ENCODE measurements at places on chromosomes 5 and 9.

DNA sequence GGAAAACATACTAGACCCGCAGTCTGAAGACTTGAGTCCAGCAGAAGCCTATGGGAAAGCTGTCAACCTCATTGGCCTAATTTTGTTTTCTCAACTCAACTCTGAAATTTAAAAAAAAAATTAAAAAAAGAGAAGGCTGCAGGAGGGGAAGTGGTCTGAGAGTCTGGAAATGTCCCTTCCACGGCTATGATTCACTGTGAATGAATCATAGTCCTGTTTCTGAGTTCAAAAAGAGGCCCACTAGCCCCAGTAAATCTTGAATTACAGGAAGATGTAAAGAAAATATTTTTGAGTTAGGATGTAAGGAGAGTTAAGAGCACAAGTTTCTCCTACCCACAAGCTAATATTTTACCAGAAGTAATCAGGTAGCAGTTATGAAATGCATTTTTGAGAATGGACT is 565.5 kb upstream of the DMAC1 start:
- DNase-seq = no peak

DNA sequence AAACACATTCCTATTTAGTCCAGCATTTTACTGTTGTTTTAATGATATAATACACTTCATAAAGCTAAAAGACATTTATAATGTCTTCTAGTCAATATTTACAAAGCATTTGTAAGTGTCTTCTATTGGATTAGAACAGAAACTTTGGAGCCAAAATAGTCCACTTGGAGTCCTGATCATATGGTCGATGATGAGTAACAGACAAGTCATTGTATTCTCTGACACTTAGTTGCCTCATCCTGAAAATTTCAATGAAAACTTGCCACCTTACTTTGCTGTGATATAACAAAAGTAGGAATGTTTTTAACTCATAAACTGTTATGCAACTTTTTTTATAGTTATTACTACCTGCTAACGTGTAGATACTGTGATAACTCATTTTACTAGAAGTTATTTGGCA is 132.5 kb downstream of the GABRB2 start:
- DNase-seq = no peak

- DNase-seq = peak; percentile 54
Measured at GRCh38 chr9:105887679-105888078, 193.3 kb downstream of the TMEM38B start.

GRCh38 chr9:108963459-108964143 is 29.4 kb downstream of the ABITRAM start:
- no peak for DNase-seq

DNA sequence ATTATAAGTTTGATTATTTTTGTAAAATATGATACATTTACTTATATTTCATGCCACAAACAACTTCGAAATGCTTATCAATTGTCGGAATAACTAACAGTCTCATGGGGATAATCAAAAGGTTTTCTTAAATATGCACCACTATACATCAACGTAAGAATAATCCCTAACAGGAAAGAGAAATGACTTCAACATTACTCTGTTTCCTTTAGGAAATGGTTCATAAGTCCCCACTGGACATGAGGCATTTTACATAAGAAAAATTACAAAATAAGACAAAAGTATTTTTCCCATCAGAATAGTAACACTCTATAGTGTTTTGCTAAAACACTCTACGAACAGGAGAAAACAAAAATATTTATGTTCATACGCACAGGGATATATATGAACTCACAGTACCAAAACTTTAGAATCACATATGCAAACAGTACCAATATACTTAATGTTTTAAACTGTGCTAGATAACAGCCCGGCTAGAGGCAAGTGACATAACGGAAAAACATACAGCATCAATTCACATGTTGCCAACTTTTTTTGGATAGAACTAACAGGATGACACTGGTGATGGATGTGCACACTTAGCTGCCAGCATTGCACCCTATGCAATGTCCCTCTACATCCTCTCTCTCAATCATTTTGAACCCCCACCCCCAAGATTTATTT is 120.5 kb downstream of the NFIB start:
- no peak for DNase-seq

GRCh38 chr9:137778914-137779313 is 98.7 kb upstream of the CACNA1B start:
- DNase-seq = no peak

DNA sequence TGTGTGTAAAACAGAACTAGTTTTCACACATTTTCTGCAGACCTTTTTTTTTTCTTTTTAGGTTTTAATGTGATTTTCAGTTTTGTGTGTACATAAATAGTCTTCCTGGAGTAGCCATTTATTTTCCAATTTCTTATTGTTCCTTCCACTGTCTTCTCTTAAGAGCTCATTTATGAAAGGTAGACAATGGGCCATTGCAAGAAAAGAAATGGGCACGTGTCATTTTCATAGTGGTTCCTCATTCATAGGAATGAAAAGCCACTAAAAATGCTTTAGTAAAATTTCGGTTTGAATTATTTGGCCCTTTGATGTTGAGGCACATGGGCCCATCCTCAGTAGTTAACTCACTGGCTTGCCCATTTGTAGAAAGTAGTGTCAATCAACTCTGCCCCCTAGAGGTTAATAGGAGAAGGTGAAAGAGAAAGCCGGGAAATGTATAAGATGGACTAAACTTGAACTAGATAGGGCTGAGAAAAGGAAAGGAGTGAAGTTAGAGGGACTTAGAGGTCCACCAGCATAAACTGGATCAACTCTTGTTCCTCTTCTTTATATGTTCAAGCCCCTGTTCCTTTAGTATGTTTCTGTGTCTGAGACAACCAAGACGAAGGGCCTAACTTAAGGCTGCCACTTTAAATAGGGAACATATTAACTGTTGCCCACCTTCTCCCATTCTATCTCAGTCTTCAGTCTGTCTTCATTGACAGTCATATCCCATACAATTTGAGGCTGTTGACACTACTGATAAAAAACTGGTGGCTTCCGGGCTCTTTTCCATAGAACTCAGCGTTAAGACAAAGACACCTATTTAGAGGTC is 72.6 kb downstream of the SMARCA2 start:
- peak; percentile 20 for DNase-seq

- no peak for DNase-seq
Measured at GRCh38 chr9:118418887-118419565, 714.8 kb downstream of the TLR4 start.

DNA sequence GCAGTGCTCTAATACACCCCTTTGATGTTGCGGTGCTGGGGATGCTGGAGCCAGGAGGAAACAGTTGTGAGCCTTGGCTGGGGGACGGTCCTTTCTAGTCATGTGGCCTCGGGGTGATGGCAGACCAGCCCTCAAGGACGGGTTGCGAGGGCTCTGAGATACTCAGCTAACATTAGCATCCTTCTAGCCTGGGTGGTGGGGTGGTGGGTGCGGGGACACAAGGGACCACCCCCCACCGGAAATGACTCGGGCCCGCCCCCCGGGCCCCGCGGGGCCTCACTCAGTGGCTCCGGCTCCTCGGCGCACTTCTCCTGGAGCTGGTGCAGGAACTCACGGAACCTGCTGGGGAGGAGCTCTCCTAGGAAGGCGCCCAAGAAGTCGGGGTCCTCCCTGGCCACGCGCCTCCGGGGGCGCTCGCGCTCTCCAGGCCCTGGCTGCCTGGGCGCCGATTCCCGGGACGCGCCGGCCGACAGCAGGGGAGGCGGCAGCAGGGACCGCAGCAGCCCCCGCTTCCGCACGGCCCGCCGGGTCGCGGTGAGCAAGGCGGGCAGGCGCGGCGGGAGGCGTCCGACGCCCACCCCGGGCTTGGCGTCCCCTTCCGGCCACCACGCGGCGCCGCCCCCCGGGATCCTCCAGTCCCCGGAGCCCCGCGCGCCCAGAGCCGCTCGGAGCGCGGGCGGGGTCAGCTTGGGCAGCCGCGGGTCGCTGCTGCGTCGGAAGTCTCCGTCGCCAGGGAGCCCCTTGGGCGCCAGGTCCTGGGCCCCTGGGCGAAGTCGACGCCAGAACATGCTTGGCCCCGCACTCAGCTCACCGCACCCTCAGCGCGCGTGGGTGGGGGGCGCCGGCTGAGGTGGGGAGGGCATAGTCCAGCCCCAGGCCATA is 873 bp downstream of the C9orf50 start:
- DNase-seq = no peak

GRCh38 chr9:78280982-78281668 is 15.8 kb upstream of the PSAT1 start:
- no peak for DNase-seq

- DNase-seq = no peak
Measured at GRCh38 chr5:124253203-124253810, 493.1 kb downstream of the ZNF608 start.

DNA sequence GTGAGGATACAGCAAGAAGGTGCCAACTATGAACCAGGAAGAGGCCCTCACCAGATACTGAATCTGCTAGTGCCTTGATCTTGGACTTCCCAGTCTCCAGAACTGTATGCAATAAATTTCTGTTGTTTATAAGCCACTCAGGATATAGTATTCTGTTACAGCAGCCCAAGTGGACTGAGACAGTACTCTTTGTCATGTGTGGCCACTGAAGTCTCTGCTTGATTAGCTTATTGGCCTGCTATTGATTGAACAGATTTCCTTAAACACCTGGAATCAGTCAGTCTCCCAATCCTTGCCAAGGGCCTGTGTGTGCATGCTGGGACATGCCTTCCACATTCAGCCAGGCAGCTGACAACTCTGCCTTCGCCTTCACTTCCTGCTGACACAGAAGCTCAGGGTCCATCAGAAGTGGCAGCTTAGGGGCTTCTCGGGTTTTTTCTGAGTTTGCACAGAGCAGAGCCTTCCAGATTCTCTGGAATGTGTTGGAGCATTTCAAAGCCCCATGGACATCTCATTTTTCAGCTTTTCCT is 13.7 kb upstream of the ROR2 start:
- no peak for DNase-seq

DNA sequence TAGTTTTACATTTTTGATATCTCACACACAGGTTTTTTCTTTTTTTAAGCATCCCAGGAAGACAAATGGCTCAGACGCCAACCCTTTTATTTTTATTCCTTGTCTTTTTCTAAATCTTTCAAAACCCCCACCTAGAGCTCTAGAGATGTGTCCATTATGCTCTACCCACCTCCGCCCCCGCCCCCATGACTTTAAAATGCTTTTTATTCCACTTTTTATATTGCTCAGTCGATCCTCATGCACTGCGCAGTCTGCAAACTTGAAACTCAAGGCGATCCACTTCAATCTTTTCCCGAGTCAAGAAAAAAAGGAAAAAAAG is 411 bp upstream of the MAT2B start:
- DNase-seq = no peak

DNA sequence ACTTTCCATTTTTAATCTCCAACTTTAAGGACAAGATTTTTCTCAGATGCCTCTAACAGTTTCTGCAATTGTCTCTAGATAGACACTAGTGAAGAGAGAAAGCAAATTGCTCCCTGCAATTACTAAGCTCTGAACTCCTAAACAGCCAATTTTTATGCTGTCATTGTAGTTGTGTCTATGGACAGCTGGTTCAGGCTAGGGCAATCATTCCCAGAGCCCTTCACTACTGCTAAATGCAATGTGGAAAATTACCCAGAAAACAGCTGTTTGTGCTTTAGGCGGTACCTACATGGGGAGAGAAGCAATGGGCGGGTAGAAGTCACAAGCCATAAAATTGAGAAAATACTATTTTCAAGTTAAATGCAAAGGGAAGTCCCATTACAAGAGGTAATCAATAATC is 211.6 kb downstream of the SPOCK1 start:
- DNase-seq = no peak

DNA sequence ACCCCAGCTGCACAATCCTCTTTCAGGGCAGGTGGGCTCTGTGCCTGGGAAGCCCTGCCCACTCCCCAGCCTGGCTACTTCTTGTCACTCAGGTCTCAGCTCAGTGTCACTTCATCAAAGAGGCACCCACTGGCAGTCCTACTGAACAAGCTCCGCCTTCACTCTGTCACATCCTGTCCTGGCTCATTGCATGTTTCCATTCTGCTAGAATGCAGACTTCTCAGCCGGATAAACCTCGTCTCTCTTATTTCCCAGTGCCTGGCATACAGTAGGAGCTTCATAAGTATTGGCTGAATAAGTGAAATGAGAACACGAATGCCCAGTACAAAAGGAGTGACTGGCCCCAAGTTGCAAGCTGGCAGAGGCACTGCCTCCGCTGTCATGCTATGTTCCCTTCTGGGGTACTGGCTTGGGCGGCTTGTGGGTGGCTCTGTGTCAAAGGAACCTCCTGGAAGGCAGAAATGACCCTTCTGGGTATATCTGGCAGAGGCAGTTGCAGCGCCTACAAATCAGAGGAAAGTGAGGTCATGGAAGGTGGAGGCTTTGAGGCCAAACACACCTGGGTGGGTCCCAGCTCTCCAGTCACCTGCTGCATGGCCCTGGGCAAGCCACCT is 98.3 kb upstream of the PHYKPL start:
- DNase-seq = no peak

DNA sequence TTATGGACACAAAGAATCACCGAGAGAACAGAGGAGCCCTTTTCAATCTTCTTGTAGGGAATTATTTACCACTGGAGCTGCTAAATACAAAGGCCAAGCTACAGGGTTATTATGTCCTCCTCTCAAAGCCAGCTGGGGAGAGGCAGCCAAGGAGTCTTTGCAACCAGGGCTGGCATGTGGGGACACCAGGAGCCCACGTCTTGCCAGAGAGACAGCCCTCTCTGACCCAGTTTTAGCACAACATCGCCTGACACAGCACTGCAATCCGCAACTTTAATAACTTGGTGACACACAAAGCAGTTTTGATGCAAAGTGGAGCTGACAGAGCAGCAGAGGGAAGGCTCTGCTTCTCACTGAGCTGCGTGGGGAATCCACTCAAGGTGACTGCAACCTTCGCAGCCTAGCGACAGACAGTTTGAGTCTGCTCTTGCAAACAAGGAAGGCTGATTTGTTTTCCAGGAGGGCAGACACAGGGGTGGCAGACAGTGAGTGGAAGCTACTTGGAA is 33.6 kb downstream of the TLR4 start:
- DNase-seq = no peak

GRCh38 chr5:177553671-177554429 is 513 bp downstream of the FAM193B start:
- DNase-seq = no peak

DNA sequence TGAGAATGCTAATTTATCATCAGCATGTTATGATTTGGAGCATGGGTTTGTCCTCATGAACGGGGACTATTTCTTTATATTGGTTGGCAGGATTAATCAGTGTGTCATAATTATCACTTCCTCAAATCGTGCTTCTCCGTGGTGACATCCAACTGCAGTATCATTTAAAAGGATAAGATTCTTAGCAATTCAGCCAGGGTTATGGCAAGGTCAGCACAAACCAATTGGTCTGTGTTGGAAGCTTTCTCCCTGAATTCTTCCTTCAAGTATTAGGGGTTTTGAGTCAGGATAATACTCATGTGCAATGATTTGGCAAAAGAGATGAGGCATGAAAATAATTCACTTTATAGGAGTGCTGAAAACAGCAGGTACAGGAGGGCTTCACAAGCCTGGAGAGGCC is 5.5 kb upstream of the CAMLG start:
- DNase-seq = no peak

- no peak for DNase-seq
Measured at GRCh38 chr5:157454273-157454672, 5.7 kb upstream of the NIPAL4 start.

GRCh38 chr9:94812343-94812742 is 85.8 kb downstream of the AOPEP start:
- DNase-seq = no peak

GRCh38 chr9:114860187-114860586 is 54.3 kb upstream of the TNFSF15 start:
- no peak for DNase-seq

All from COLO829 (cell line).